ENCODE measurements at places on chromosomes 5 and 9.

DNA sequence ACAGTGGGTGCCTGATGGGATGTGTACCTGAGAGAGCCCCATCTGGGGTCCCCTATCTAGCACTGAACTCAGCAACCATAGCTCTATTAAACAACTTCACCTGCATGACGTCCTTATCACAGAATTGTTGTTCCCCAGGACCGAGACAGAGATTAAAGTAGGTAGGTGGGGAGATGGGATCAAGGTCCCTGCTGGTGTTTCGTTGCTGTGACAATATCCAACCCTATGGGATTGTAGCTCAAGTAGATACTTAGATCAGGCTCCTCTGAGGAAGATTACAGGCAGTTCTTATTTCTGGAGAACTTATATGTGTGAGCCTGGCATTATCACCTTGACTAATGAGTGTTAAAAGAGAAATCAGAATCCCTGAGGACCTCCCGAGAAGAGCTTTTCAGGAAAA is 84.9 kb downstream of the SLC28A3 start:
- DNase-seq = no peak

- no peak for DNase-seq
Observed at GRCh38 chr5:41457094-41457493, 53.3 kb downstream of the PLCXD3 start.

GRCh38 chr5:111929867-111930266 is 172.9 kb upstream of the NREP start:
- DNase-seq = peak; percentile 58

GRCh38 chr9:20988061-20988460 is 43.4 kb downstream of the HACD4 start:
- no peak for DNase-seq

DNA sequence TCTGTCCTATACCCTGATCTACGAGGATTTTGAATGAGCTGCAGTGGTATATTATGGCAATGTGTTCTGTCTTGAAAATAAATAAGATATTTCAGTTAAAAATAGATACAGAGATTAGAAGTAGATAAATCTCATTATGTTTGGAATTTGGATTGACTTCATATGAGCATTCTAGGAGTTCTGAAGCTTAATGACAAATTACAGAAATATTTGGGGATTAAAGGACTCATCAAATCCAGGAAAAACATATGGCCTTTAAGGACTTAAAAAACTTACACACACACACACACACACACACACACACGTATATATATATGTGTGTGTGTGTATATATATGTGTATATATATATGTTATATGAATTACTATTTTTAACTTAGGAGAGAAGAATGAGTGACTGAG is 446.9 kb upstream of the CD180 start:
- DNase-seq = no peak

GRCh38 chr9:69549310-69550202 is 122.6 kb downstream of the APBA1 start:
- DNase-seq = no peak
